ENCODE measurements at places on chromosomes 4 and X.

- peak; percentile 44 for DNase-seq
These were observed 429.7 kb downstream of the MAPK10 start for GRCh38 chr4:85929961-85930665.

DNA sequence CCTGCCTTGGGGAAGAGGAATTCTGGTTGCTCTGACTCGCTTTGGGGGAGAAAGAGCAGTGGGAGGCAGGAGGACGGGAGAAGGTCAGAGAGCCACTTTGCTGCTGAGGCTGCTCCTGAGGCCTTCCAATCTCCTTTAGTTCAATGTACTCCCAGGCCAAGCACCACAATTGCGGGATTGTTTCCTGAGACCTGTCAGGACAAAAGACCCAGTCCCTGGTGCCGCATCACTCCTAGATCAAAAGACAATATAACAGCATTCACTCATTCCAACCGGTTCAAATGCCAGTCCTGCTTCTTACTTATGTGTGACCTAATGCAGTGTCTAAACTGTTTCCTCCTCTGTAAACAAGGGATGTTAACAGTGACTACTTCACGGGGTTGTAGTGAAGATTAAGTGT is 106.4 kb downstream of the TRIML1 start:
- no peak for DNase-seq

DNA sequence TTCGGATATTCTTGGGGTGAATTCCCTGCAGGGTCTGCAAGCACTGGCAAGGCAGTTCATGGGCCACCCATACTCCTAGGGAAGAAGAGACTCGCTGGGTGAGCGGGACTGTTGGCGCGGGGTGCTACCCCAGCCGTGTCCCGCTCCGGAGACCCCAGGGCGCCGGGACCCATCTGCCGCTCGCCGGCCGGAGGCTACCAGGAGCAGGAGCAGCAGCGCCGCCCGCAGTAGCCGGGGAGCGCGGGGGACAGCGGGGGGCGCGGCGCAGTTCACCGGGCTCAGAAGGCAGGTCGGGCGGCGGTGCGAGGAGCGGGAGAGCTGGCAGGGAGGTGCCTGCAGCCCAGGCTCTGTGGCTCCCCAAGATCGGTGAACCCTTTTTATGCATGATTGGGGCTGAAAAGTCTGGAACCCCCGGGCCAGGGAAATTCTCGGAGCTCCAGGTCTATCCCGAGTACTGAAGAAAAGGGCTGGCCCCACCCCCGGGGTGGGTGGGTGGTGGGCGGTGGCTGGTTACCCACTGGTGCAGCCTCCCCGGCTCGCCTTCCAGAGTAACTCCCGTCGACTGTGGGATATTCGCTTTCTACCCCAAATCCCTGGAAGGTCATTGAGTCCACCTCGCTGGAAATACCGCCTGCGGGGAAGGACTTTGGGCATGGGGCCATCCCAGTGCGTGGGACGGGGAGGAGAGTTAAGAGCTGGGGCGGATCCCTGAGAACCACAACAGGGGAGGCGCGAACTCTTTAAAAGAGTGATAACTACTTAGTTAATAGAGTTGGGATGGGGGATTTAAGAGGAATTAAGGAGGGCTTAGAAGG is 37.6 kb downstream of the PF4 start:
- DNase-seq: no peak

DNA sequence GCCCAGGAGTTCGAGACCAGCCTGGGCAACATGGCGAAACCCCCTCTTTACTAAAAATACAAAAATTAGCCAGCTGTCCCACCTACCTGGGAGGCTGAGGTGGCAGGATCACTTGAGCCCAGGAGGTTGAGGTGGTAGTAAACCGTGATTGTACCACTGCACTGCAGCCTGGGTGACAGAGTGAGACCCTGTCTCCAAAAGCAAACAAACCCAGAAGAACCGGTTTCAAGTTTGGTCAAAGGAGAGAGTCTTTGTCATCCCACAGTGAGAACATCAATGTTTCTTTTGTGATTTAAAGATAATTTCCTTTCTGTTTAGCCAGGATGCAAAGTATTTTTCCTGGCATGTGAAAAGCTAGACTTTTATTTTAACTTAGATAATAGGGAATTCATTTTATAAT is 26.7 kb downstream of the PDK3 start:
- no peak for DNase-seq

GRCh38 chr4:1855333-1856070 is 454 bp downstream of the LETM1 start:
- DNase-seq: no peak

- DNase-seq: no peak
These were observed 1756.9 kb upstream of the TENM3 start for GRCh38 chr4:180486342-180486741.

Measured in NCI-H187 (cell line).